ENCODE measurements at places on chromosomes 2 and 18.
A peak's percentile ranks its signal among the peaks of the same experiment; 100 is the strongest.

GRCh38 chr2:231709636-231709980 lies 1.3 kb downstream of the PTMA start:
- DNase-seq: peak; percentile 48

DNA sequence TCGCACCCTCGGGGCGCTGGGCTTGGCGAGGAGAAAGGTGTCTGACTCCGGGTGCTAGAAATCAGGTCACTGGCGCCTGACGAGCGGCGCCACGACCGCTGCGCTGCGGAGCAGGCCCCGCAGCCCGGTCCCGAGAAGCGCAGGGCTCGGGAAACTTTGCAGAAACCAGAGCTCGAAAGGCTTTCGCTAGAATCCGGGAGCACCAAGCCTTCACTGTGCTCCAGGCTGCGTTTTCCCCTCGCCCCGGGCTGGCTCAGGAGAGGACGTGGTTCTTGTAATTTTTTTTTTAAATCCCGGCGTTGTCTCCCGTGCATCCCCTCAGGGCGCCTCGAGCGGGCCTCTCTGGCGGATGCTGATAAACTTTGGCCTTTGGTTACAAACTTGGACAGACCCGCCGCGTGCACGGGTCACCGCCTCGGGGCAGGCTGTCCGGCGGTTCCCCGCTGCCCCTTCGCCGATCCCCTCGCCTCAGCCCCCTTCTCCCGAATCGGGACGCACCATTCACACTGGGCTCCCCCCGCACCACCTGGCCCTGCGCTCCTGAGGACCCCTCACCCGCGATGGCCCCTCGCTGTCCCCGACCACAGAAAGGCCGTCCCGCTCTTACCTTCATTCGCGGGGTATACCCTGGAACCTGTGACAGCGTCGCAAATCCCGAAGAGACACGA lies 419 bp downstream of the EPHA4 start:
- DNase-seq: peak; percentile 11

DNA sequence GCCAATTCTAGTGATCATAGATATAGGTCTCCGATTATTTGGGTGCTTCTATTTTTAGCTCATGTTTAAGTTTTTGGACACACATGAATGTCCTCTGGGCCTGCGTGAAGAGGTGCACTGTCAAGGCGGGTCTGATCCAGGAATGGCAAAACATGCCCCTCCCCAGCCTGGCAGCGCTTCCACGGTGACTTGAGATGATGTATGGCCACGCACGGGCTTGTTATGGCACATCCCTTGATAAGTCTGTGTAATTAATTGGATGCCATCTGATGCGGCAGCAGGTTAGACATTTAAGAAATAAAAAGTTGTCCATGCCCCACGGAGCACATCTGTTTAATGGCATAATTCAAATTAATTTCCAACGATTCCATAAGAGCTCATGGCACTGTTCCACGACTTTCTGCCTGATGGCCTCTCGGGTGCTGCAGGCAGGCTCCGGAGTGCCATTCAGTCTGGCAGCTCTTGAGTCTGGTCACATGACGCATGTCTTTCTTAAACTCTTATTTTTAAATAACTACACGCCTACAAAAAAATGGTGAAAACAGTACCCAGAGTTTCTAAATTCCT lies 151.4 kb downstream of the ACKR3 start:
- DNase-seq: no peak

- DNase-seq: no peak
Measured at GRCh38 chr2:85822766-85823165, 66.0 kb downstream of the ST3GAL5 start.

GRCh38 chr18:24801001-24801400 lies 340.6 kb downstream of the HRH4 start:
- DNase-seq: no peak

- DNase-seq: no peak
Measured at GRCh38 chr2:235833971-235834620, 334.1 kb downstream of the GBX2 start.

- DNase-seq: no peak
Measured at GRCh38 chr2:179790235-179791217, 70.9 kb downstream of the ZNF385B start.

GRCh38 chr18:67183398-67183797 lies 333.1 kb downstream of the DSEL start:
- no peak for DNase-seq

- DNase-seq: no peak
Measured at GRCh38 chr2:20551260-20551944, 99.5 kb downstream of the HS1BP3 start.

- no peak for DNase-seq
Measured at GRCh38 chr18:35623255-35623654, 41.7 kb downstream of the GALNT1 start.

GRCh38 chr18:78983512-78983911 lies 3.9 kb downstream of the SALL3 start:
- no peak for DNase-seq

DNA sequence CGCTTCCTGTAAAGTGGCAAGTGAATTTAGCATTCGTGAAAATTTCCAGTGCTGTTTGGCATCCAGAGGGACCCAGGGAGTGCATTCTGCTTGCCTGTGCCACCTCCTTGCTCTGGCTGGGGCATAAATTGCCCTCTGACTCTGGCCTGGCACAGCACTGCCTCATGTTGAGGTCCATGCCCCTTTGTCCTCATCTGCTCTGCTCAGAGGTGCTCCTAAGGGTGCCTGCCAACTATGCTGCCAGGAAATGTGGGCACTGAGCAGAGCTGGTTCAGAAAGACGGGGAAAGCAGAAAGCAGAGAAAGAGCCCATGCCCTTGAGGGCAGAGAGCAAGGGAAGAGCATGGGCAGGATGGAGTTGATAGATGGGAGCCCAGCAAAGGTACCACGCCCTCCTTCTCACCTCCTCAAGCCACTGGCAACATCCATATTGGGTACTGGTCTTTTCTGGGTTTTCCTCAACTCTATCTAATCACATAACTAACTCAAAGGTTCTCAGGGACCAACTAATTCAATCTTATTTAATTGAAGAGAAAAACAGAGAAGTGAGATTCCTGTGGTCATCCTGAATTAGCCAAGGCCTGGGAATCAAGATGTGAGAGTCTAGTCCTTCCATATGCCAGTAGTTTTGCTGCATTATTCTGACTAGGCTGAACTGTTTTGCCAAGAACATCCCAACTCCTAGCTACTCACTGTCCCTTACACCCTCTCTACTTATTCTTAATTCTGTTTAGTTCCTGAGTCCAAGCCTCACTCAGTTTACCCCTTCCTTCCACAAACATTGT lies 441.5 kb upstream of the TNP1 start:
- DNase-seq: no peak

DNA sequence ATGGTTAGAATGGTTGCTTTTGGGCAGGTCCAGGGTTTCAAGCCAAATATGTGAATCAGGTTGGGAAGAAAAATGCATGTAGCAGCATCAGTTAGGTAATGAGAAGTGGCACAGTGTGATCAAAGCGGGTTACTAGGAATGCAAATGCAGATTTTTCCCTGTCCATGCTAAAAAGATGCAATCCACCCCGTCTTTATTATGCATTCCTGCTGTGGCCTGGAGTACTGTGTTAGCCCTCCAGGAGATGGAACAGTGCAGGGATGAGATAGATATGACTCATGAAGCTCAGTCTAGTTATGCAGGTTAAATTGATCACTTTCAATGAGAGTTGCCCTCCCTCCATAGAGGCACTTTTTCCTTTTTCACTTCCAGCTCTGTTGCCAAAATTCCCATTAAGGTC lies 283.8 kb downstream of the CTNNA2 start:
- DNase-seq: no peak

DNA sequence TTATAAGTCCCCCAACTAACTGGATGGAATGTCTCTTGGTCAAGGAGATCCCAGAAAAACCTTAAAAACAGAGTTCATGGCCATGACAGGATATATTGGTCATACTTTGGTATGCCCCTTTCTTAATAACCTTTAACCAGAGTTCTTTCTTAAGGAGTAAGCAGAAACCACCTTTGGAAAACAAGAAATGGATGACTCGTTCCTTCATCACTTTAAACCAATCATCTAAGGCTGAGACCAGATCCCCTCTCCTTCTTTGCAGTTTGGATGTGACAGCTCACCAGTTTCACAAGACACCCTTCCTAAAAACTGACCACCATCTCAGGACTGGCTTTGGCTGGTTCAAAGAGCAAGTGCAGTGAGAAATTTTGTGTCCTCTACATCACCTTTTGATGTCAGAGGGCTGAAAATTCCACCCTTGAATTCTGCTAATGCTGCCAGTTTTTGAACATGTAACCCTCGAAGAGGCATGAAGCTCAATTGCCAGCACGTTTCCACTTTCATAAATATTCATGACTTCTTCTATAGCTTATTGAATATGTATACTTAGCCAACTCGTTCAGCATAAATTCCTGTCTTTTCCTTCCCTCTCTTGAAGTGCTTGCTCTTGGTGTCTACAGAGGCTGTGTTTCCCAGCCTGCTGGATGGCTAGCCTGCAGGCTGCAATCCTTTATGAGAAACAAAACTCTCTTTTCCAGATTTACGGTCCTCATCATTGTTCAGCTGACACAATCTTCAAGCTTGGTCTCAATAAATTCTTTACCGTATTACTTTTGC lies 1323.5 kb upstream of the TMEFF2 start:
- DNase-seq: no peak

- DNase-seq: no peak
Measured at GRCh38 chr18:9796935-9797549, 88.7 kb upstream of the TXNDC2 start.

GRCh38 chr2:108267101-108267500 lies 21.6 kb upstream of the SULT1C2 start:
- no peak for DNase-seq

- no peak for DNase-seq
Measured at GRCh38 chr18:22106536-22107292, 62.7 kb upstream of the GATA6 start.

DNA sequence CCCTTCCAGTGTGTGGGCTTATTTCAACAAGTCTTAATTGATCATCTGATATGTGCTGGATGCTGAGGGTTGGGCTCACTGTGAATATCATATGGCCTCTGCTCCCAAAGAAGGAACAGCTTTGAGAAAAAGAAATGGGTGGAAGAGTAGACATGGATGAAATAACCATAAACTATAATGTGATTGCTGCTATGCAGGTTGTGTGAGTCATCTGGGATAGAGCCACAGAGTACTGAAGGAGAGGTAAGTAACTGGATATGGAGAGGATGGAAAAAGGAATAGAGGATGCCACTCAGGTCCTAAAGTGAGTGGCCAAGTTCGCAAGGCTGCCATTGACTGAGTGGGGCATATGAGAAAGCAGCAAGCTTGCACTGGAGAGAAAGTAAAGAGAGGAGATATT lies 8.7 kb upstream of the DSG2 start:
- DNase-seq: no peak

- DNase-seq: no peak
Measured at GRCh38 chr18:6837904-6838303, 108.4 kb downstream of the ARHGAP28 start.

GRCh38 chr2:194301946-194302345 lies 1355.1 kb upstream of the SLC39A10 start:
- no peak for DNase-seq

- no peak for DNase-seq
Measured at GRCh38 chr18:183769-184168, 25.4 kb downstream of the USP14 start.

DNA sequence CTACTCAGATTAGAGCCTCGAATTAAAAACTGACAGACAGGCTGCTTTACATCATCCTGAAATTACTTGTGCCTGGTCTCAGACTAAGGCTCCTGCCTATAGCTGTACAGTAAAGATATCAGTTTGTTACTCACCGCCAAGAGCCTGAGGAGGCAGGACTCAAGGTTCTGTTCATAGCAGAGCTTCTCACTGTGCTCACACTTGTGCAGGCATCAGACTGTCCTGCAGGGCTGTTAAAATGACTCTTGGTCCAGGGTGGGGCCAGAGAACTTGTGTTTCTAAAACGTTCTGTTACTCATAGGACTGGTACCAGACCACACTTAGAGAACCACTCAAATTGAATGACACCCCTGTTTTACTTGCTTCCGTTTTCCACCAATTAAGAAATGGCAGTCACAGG lies 310.0 kb downstream of the DPP10 start:
- no peak for DNase-seq

DNA sequence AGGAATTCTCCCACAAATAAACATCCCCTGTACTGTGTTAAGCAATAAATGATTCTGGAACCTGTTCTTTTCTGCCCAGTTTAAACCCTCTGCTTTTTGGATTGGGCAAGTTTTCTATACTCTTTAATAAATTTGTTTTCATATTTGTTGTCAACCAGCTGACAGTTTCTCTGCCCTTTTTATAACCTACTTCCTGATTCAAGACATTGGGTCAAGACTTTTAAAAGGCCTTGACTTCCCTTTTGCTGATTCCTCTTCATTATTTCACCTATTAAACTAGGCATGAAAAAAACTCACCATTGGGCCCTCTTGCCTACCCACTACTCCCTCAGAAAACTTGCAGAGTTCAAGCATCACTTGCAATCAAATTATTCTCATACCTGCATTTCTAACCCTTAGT lies 459.5 kb downstream of the ARHGAP15 start:
- no peak for DNase-seq

DNA sequence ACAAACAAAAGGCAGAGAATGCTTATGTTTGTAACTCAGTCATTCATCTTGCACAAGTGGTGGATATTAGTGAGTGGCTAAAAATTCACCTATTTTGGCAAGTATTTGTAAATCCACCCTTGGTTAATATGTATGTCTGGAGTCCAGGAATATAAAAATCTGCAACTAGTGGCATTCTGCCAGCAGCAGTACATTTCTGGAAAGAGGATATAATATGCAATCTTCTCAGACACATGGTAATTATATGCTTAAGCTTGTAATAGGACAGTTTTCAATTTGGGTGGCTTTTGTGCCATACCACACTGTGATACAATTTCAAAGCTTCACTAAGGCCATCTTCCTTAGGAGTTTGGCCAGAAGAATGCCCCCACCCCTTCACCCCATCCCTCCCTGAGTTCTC lies 693.3 kb downstream of the MBD2 start:
- no peak for DNase-seq

GRCh38 chr2:238060096-238060541 lies 682 bp upstream of the SCLY start:
- DNase-seq: no peak

DNA sequence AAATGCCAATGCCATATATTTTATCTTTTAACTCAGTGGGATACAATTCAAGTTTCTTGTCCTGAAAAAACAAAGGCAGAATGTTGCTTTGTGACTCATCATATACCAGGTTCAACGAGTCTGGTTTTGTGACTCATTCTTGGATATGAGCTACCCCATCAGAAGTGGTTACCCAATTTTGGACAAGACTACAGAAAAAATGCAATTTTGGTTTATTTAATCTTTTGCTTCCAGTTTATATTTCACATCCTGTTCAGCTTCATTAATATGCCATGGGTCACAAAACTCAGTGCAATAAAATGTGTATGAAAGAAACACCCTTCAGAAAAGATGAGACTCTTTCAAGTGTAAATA lies 25.0 kb downstream of the FN1 start:
- DNase-seq: no peak
